ENCODE measurements at places on chromosomes 7 and 10. TPM values are rescaled to one million over a fixed set of nuclear protein-coding genes. Genes with fewer than 3 reads are reported as not detected.

DNA sequence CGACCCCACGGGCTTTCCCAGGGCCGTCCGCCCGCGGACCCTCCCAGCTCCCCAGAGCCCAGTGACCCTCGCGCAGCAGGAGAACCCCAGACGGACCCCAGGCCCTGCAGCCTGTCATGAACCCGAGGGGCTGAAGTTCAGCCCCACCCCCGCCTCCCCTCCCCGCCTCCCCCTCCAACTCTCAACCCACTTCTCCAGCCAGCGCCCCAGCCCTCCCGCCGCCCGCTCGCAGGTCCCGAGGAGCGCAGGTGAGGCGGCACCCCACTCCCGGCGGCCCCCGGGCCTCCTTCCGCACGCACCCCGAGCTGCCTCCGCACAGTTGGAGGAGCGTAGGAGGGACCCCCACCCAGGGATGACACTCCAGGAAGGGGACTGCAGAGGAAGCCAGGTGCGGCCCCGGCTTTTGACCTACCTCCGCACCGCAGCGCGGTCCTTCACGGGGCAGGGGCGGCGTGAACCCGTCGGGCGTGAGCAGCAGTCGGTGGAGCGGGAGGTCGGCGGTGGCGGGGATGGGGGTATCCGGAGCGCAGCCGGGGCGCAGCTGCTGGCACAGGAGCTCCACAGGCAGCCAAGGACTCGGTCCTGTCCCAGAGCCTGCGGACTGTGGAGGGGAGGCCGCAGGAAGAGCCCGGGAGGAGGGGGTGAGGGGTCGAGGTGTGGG lies at the start of gene TMEM176A:
TMEM176A (plus strand) TSS at position 189 of the 661 bp plus-strand sequence. CDS start 782 bp downstream, outside the sequence.
- DNase-seq: no peak

WEE2 gene
- total RNA-seq: not detected

DNA sequence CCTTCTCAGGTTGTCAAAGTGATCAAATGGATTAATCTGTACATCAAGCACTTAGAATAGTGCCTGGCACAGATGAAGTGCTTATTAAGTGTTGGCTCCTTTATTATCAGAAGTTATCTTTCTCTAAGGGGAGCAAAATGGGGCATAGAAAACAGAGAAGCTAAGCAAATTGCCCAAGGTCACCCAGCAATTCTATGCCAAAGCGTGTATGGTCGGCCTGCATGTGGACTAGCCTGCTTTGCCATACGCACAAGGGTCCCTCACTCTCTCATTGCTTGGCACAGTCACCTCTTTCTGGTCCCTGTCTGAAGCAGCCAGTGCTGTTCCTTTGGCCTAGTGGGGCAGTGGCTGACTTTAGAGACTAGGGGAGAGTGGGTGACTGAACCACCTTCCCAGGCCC lies 45.3 kb downstream of the CDH23 start:
- no peak for DNase-seq

CNOT4 gene
- total RNA-seq: 26.5 TPM

GRCh38 chr10:70600512-70601395 lies 1.8 kb downstream of the PRF1 start:
- DNase-seq: no peak

- no peak for DNase-seq
Observed at GRCh38 chr7:134878746-134879357, 99.4 kb downstream of the CALD1 start.

CFAP43 gene
- total RNA-seq: not detected

C10orf95 gene
- total RNA-seq: not detected

DNA sequence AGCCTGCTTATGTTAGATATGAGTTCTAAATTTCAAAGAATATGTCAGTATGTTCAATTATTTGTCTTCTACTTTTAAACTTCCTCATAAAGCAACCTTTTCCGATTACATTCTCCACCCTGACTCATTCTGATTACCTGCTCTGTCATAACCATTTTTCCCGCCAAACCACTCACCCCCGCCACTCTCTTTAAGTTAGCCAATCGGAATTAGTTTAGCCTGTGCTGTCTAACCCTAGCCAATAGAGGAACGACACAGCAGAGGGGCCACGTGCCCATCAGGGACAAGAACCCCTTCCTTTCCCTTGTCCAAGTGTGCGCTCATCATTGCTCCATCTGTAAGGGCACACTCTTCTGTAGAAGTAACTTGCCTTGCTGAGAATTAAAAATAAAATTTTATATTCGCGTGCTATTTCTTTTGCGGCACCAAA lies 91.4 kb downstream of the CCDC71L start:
- no peak for DNase-seq

DNA sequence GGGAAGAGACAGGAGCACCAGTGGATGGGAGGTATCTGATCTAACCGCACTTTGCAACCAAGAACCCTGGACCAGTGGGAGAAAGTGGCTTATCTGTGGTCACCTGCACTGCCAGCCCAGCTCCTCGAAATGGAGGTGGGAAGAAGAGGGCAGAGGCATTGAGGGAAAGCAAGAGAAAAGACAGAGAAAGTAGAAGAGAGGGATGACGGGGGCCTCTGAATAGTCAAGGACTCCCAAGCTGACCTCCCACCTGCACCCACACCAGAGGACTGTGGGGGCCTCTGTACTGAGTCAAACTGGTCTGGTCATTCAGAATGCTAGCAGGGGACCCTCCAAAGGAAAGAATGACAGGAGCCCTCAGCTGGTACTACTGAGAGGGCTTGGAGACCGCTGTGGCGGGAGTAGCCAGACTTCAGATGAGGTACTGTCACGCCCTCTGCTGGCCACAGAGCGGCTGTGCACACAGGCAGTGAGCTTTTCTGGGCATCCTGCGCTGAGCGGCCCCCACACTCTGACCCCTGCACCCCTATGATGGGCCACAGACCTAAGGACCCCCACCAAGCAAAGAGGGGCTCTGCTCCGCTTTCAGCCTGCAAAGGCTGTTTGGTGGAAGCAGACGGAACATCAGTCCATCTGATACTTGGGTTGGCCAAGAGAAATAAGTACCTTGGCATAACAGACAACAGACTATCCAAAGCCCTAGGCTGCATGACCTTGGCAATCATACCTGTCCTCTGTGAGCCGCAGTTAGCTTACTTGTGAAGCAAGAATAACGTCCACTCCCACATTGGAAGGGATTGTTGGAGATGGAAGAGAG lies 112.9 kb downstream of the COL13A1 start:
- peak; percentile 72 for DNase-seq

DNA sequence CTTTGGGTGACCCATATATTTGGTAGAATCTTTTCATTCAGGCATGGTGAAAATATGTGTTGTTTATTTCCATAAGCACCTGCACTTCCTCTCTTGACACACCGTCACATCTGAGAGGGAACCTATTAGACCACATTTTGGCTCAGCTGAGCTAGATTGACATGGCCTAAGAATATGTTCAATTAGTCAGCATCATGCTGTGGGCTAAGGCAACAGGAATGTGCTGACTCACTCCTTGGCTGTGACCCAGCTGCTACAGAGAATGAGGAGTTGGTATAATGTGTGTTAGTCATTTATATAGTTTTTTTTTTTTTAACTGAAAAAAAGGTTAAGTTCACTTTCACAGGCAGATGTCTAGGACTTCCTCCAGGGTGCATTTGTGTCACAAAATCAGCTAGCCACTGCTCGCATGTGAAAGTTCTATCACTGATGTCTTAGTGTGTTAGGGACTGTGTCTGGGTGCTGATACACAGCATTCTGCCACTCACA lies 180.6 kb downstream of the SEMA3E start:
- DNase-seq: no peak

LIPK gene
- not detected for total RNA-seq

DNA sequence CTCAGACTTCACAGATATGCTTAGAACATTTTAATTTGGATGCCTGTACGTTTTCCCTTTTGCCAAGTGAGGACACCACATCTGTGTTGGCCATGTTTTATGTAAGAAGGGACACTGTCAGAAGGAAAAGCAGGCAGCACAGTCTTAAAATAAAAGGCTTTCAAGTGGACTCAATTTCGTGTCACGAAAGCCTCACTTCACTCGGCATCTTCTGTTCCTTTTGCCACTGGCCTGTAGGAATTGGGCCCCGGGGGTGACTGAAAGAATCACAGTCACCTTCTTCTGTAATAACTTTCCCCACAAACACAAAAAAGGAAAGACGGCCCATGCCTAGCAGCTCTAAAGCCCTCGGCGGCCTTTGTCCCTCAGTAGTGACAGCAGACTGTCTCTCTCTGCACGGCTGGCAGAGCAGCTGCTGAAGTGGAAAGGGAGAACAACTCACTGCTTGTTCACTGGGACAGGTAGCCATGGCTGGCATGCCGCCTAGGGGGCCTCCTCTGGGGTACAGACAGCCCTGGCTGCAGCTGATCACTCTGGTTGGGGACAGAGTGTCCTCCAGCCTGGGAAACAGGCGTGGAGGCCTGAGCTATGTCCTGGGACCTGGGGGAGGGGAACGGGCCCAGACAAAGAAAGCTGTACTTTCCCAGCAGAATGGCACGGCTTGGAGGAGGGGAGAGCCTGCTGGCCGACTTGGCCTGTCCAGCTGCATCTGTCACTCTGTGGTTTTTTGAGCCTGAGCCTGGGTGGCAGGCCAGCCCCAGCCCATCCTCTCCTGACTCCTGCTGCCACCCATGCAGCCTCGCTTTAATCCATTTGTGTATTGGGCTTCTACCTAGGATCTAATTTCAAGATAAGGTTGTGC lies 4.4 kb downstream of the RASSF4 start:
- peak; percentile 35 for DNase-seq

DNA sequence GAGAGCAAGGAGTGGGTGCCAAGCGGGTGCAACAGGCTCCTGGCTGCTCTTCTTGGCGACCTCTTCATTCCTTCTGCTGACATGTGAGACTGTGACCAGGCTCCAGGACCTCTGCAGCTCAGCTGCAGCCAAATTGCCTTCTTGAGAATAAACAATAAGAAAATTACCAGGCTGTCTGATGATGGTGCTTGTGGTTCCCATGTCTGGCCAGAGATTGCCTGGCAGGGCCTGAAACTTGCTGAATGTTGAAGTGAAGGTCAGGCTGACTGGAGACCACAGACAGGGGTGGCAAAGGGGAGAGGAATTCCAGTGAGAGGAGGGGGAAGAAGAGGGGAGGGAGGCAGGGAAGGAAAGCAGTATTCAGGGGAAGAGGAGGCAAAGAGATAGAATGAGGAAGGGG lies 497.4 kb upstream of the PODXL start:
- no peak for DNase-seq

GRCh38 chr10:112526139-112526538 lies 79.1 kb downstream of the VTI1A start:
- DNase-seq: no peak

NUTM2E gene
- total RNA-seq: not detected

- DNase-seq: no peak
Observed at GRCh38 chr7:107404740-107405537, 64.9 kb upstream of the GPR22 start.

GRCh38 chr7:113504142-113504541 lies 385.8 kb upstream of the SMIM30 start:
- no peak for DNase-seq

All from activated CD8-positive, alpha-beta memory T cell treated with anti-CD3 and anti-CD28 coated beads, Interleukin-2, amount 10 ng/mL, durations not matched to agents 7 days and 5 days (primary cell).